ENCODE measurements at places on chromosomes 7 and 10.

DNA sequence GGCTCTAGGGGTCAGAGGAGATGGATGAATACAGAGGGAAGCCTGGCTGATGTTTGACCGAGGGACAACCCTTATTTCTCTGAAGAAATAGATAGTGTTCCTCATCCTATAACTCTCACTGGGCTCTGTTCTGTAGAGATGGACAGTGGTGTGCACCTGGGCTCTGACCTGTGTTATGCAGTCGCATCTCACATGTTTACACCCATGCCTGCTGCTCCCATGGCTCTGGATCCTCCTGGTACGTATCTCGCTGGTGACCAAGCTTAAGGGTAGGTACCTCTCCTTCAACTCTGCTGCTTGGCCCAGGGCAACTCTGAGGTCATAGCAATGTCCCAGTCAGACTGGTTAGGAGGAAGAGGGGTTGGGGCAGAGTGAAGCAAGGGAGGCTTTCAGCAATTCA is 42.8 kb downstream of the ADRA2A start:
- no peak overlapping the region for H3K4me3 ChIP-seq
- no peaks in the 10 kb centered on the region for H3K4me1 ChIP-seq
- peaks cover 6% of the 10 kb centered on the region for H3K27me3 ChIP-seq
- no peaks in the 10 kb centered on the region for H3K36me3 ChIP-seq
- ATAC-seq = no peak

- H3K4me1 ChIP-seq = no peaks in the 10 kb centered on the region
- H3K4me3 ChIP-seq = no peak overlapping the region
- H3K36me3 ChIP-seq = no peaks in the 10 kb centered on the region
- no peaks in the 10 kb centered on the region for H3K27me3 ChIP-seq
- H3K27ac ChIP-seq = no peak overlapping the region
These were observed 10.2 kb upstream of the EPHA1 start for GRCh38 chr7:143418681-143419458.

GRCh38 chr7:90579181-90579688 is 16.9 kb upstream of the CDK14 start:
- H3K4me3 ChIP-seq = no peak overlapping the region
- no peaks in the 10 kb centered on the region for H3K36me3 ChIP-seq
- no peak overlapping the region for H3K27ac ChIP-seq

GRCh38 chr7:2939193-2939885 is 95.2 kb upstream of the GNA12 start:
- no peaks in the 10 kb centered on the region for H3K4me1 ChIP-seq
- H3K4me3 ChIP-seq = no peak overlapping the region
- H3K27ac ChIP-seq = peak overlapping the region; percentile 51
- H3K27me3 ChIP-seq = no peaks in the 10 kb centered on the region
- H3K36me3 ChIP-seq = peaks cover 94% of the 10 kb centered on the region

- H3K4me3 ChIP-seq = peak overlapping the region; percentile 71
- peak overlapping the region; percentile 56 for H3K27ac ChIP-seq
- peak; percentile 59 for ATAC-seq
- H3K27me3 ChIP-seq = no peaks in the 10 kb centered on the region
These were observed 19.1 kb upstream of the PCGF5 start for GRCh38 chr10:91201213-91201996.

DNA sequence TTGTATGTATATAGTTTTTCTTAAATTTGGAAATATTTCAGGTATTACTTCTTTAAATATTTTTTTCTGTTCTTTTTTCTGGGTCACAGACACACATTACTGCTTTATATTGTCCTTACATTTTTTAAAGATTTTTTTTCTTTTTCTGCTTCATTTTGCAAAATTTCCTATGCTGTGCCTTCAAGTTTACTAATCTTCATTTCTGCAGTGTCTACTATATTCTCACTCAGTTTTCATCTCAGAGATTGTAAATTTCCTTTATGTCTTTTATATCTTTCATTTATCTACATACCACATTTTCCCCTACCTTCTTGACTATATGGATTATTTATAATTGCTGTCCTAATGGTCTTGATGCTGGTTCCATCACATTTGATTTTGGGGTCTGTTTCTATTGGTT is 210.5 kb downstream of the SLC25A13 start:
- H3K4me3 ChIP-seq = no peak overlapping the region
- H3K4me1 ChIP-seq = no peaks in the 10 kb centered on the region
- no peak for ATAC-seq
- H3K27me3 ChIP-seq = peaks cover 13% of the 10 kb centered on the region
- no peaks in the 10 kb centered on the region for H3K36me3 ChIP-seq
- no peak overlapping the region for H3K27ac ChIP-seq

DNA sequence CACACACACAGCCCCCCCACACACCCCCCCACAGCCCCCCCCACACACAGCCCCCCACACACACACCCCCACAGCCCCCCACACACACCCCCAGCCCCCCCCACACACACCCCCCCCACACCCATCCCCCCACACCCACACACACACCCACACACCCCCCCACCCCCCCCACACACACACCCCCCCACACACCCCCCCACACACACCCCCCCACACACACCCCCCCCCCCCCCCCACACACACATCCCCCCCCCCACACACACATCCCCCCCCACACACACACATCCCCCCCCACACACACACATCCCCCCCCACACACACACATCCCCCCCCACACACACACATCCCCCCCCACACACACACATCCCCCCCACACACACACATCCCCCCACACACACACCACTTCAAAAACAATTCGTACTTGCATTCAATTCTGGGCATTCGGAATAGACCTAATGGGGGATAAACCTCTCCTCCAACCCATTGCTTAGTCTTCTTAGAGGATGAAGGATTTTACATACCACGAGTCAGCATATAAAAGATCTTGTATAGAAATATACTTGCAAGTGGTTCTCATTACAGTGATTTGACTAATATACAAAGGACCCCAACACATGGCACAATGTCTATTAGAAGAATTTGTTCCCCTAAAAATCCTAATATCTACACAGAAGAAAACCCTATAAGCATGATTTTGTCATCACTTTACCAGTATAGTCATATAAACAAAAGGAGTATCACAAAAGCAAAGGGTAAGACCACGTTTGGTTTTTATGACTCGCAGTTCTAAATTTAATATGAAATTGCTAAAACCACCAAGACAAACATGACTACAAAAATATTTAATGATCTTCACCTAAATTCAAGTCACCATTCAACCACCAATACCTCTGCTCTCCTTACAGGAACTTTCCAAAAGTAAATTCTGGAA is 80.9 kb downstream of the DIP2C start:
- H3K4me1 ChIP-seq = peaks cover 11% of the 10 kb centered on the region
- H3K4me3 ChIP-seq = no peak overlapping the region
- no peaks in the 10 kb centered on the region for H3K36me3 ChIP-seq
- peaks cover 10% of the 10 kb centered on the region for H3K27me3 ChIP-seq

- H3K4me1 ChIP-seq = no peaks in the 10 kb centered on the region
- ATAC-seq = no peak
- peaks cover 44% of the 10 kb centered on the region for H3K27me3 ChIP-seq
- no peaks in the 10 kb centered on the region for H3K36me3 ChIP-seq
These were observed 68.7 kb upstream of the SEC61G start for GRCh38 chr7:54827734-54828133.

DNA sequence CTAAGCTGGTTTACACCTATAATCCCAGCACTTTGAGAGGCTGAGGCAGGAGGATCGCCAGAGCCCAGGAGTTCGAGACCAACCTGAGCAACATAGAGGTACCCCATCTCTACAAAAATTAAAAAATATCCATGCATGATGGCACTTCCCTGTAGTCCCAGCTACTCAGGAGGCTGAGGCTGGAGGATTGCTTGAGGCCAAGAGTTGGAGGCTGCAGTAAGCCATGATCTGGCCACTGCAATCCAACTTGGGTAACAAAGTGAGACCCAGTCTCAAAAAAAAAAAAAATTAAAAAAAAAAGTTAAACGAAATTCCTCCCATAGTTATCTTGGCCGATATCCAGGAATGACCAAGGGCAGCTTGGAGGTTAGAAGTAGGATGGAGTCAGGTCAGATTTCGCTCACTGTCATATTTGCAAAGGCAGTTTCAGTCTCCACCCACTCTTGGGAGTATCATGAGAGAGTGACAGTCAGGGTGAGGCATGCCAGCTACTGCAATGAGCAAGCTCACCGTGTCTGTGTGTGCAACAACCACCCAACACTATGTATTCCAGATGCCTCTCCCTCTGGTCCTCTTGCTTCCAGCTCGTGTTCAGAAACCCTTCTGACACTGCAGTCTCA is 6.0 kb upstream of the ZDHHC4 start:
- ATAC-seq = peak; percentile 96
- H3K4me1 ChIP-seq = no peaks in the 10 kb centered on the region
- no peak overlapping the region for H3K27ac ChIP-seq
- H3K27me3 ChIP-seq = peaks cover 4% of the 10 kb centered on the region

DNA sequence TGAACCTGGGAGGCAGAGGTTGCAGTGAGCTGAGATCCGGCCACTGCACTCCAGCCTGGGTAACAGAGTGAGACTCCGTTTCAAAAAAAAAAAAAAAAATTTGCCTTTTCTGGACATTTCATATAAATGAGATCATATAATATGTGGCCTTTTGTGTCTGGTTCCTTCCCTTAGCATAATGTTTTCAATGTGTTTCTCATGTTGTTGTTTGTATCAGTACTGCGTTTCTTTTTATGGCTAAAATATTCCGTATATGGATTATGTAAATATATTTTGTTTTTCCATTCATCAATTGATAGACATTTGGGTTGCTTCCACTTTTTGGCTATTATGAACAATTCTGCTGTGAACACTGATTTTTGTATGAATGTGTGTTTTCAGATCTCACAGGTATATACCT is 257.6 kb downstream of the CCDC3 start:
- no peaks in the 10 kb centered on the region for H3K27me3 ChIP-seq
- peaks cover 5% of the 10 kb centered on the region for H3K36me3 ChIP-seq
- no peak overlapping the region for H3K27ac ChIP-seq
- H3K4me3 ChIP-seq = no peak overlapping the region

GRCh38 chr7:21967598-21968003 is 21.9 kb upstream of the CDCA7L start:
- no peak overlapping the region for H3K27ac ChIP-seq
- H3K27me3 ChIP-seq = no peaks in the 10 kb centered on the region
- no peaks in the 10 kb centered on the region for H3K36me3 ChIP-seq
- no peak overlapping the region for H3K4me3 ChIP-seq

DNA sequence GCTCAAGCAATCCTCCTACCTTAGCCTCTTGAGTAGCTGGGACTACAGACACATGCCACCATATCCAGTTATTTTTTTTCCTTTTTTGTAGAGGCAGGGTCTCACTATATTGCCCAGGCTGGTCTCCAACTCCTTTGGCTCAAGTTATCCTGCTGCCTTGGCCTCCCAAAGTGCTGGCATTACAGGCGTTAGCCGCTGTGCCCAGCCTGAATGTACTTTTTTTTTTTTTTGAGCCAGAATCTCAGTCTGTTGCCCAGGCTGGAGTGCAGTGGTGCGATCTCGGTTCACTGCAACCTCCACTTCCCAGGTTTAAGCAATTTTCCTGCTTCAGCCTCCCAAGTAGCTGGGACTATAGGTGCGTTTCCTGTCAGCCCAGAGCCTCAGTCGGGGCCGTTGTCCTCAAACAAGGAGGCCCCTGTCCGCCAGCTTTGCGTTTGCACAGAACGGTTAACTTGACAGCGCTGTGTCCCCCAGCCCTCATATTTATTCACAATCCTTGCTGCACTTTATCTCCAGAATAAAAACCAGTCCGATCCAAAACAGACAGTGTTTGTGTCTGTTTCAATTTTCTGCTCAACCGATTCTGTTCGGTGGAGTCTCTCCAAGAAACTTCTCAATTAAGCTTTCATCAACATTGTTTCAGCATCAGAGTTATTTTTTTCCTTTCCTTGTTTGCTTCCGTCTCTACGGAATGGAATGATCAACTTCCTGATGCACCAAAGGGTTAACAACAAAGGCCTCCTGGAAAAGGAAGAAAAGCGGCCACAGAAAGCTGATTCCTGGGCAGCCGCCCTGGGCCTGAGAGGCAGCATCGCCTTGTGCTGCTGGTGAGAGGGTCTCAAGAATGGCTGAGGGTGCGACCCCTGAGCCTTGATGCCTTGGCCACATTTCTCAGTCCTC is 64.5 kb downstream of the PDIA4 start:
- peak overlapping the region; percentile 96 for H3K27ac ChIP-seq
- peak overlapping the region; percentile 85 for H3K4me3 ChIP-seq
- H3K4me1 ChIP-seq = peaks cover 15% of the 10 kb centered on the region
- peaks cover 9% of the 10 kb centered on the region for H3K36me3 ChIP-seq
- no peaks in the 10 kb centered on the region for H3K27me3 ChIP-seq
- ATAC-seq = no peak

- no peak overlapping the region for H3K27ac ChIP-seq
- no peaks in the 10 kb centered on the region for H3K36me3 ChIP-seq
- ATAC-seq = no peak
- no peaks in the 10 kb centered on the region for H3K27me3 ChIP-seq
These were observed 172.3 kb downstream of the ADAM12 start for GRCh38 chr10:126215746-126216631.

- no peak overlapping the region for H3K4me3 ChIP-seq
- H3K27me3 ChIP-seq = no peaks in the 10 kb centered on the region
- H3K4me1 ChIP-seq = no peaks in the 10 kb centered on the region
- no peak overlapping the region for H3K27ac ChIP-seq
- ATAC-seq = no peak
These were observed 11.7 kb downstream of the C1QL3 start for GRCh38 chr10:16509996-16510395.

GRCh38 chr7:28993371-28993770 is 35.2 kb upstream of the TRIL start:
- H3K4me1 ChIP-seq = no peaks in the 10 kb centered on the region
- H3K27ac ChIP-seq = no peak overlapping the region
- H3K4me3 ChIP-seq = no peak overlapping the region
- H3K27me3 ChIP-seq = peaks cover 3% of the 10 kb centered on the region
- ATAC-seq = no peak
- H3K36me3 ChIP-seq = no peaks in the 10 kb centered on the region

DNA sequence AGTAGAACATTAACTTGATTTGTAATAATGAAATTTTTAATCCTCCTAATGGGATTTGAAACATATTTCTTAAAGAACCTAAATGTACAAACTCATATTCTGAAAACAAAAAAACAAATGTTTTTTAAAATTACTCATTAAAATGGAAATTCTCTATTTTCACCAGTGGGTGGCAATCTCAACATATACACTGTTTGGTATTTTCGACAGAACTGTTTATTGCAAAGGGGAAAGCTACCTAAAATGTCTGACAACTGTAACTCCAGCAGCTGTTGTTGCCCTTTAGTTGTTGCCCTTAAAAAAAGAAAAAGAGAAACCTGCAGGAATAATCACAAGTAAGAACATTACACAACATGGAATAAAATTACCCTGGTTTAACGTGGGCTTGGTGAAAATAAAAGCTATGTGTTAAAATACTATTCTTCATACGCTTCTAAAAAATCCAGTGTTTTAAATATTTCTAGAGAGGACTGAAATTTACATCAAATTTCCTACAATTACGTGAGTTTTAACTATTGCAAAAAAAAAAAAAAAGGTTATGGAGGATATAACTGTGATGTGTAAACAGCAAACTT is 54.5 kb downstream of the COL1A2 start:
- no peaks in the 10 kb centered on the region for H3K36me3 ChIP-seq
- no peaks in the 10 kb centered on the region for H3K4me1 ChIP-seq
- no peak overlapping the region for H3K27ac ChIP-seq

DNA sequence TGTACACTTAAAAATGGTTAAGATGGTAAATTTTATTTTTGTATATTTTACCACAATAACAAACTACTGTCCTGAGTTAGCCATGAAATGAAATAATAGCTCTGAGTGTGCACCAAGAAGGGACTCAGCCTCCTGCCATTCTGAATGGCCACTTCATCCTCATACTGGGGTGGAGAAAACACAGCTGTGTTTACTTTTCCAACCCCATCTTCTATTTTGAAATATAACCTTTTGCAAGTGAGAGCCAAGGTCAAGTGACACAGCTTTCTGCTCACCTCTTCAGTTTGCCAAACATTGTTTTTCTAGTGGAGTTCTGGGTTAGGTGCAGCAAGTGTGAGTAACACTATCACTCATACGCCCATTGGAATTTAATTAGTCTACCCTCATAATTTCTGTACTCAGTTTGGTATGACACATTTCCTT is 107.4 kb upstream of the GLCCI1 start:
- peak; percentile 96 for ATAC-seq
- peaks cover under 1% of the 10 kb centered on the region for H3K36me3 ChIP-seq
- H3K27ac ChIP-seq = no peak overlapping the region
- peaks cover 11% of the 10 kb centered on the region for H3K4me1 ChIP-seq
- no peaks in the 10 kb centered on the region for H3K27me3 ChIP-seq
- no peak overlapping the region for H3K4me3 ChIP-seq

Data from activated T-helper 17 cell treated with anti-CD3 and anti-CD28 coated beads, Interleukin-2, amount 50 U/mL, for 72 hours (primary cell).